ENCODE measurements at places on chromosomes 3 and 15. TPM values are rescaled to one million over a fixed set of nuclear protein-coding genes. Genes with fewer than 3 reads are reported as not detected.

GRCh38 chr15:65057549-65057940 lies 10.2 kb downstream of the RASL12 start:
- DNase-seq, result no peak

DNA sequence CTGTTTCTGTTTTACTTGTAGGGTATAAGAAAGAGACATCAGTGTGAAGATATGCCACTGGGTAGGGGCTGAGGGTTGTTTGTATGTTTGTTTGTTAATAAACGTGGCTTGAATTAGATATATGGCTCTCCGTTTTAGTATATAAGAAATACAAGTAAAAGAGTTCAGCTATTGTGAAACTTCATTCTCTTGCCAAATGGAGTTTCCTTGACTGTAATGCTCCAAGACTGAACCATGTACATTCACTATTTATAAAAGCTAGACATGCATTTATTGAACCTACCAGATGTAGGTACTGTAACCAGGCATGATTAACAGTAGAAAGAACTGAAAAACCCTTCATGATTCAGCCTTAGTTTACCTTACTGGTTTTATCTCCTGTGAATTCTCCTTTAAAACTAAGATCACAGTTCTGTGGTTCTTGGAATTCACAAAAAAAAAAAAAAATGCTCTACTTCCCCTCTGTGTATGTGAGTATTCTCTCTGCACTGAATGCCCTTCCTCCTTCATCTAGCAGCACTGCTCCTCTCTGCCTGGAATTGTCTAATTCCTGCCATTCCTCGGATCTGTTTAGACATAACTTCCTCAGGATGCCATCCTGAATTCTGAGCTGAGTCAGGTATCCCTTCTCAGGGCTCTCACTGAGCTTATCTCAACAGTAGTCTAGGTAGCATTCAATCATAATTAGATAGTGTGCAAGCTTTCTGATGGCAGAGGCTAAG lies 504.4 kb downstream of the FHIT start:
- no peak for DNase-seq

- DNase-seq, result no peak
Observed at GRCh38 chr3:14871456-14872200, 52.9 kb downstream of the FGD5 start.

GRCh38 chr15:85545752-85546151 lies 165.3 kb downstream of the AKAP13 start:
- DNase-seq, result no peak

- DNase-seq, result no peak
Observed at GRCh38 chr15:24898715-24899272, 56.0 kb upstream of the SNRPN start.

GRCh38 chr3:99753268-99753975 lies 64.2 kb upstream of the CMSS1 start:
- DNase-seq, result no peak

DNA sequence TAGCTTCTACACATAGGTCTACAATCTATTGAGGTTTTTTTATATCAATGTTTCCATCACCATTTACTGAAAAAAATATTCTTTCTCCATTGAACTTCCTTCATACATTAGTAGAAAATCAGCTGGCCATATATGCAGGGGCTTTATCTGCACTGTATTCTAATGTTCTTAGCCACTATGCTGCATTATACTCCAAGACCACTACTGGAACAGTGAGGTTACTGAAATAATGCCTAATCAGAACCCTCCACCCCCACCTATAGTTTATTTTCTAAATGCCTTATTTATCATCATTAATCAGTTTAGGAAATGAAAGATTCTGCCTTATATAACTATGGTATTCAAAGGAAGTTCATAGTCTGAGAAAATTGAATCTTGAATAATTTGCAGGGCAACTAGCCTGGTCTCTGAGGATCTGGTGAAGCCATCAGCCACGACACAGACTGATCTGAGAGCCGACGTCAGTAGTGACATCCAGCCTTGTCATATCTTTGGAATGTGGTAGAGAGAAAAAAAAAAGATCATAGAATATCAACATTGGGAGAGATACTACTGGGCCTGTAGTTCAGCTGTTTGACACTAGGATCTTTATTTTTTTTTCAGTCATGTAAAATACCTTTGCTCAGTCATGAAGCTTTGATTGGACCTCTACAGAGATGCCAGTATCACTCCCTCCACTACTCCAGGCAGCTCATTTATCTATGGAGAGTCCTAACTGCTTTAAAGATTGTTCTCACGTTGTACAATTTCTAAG lies 66.6 kb downstream of the P3H2 start:
- peak; percentile 60 for DNase-seq

GP5 gene
- not detected for total RNA-seq

TMCC1 gene
- total RNA-seq, result 22.6 TPM

GRCh38 chr3:36892457-36893136 lies 52.3 kb downstream of the TRANK1 start:
- DNase-seq, result no peak

DNA sequence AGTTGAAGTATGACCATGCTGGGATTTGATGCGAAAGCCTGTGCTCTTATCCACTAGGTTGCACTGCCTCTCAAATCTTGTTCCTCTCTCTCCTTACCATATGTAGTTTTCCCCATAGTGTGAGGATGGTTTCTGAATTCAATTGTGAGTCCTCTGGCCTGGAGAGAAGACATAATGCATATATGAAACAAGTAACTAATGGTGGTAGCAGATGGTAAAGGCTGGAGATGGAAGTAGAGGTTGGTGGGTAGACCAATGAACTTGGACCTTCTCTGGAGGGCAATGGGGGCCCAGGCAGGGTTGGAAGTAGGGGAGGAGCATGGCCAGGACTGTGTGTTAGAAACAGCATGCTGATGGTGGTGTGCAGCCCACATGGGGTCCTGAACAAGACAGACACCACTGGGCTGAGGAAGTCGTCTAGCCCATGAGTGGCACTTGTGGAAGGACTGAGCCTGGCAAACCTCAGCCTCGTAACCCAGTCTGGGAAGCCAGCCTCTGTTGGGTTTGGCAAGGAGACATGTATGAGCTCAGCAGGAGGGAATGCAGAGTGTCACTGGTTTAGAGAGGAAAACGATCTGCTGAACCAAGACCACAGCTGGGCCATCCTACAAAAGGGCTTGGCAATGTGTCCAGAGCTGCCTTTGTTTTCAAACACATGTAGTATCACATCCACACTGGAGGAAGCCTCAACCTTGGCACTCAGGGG lies 18.5 kb upstream of the LMCD1 start:
- DNase-seq, result peak; percentile 74

ITPKA gene
- total RNA-seq, result 12.8 TPM

DNA sequence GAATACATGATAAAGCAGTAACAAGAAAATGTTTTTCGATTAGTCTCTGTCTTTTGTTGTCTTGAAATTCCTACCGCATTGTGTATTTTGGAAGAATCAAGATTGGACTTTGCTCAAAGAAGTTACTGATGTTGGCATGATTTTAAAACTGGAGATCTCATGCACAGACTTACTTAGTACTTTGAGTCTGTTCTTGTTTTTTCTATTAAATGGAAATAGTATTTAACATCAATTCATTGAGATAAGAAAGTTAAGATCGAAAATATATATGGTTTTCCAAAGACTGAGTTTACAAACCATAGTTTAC lies 2.6 kb downstream of the ABHD10 start:
- no peak for DNase-seq
